ENCODE measurements at places on chromosomes 5 and 9. TPM values are rescaled to one million over a fixed set of nuclear protein-coding genes. Genes with fewer than 3 reads are reported as not detected.

The ARL14EPL gene
- not detected for total RNA-seq

The SVEP1 gene
- 5.8 TPM for total RNA-seq

The IFNA7 gene
- not detected for total RNA-seq

GRCh38 chr5:98742396-98743073, 30.9 kb upstream of the RGMB start:
- DNase-seq = no peak

- DNase-seq = no peak
Observed at GRCh38 chr5:151024440-151025249, 4.3 kb downstream of the GPX3 start.

GRCh38 chr5:72137826-72138409, 30.6 kb downstream of the MAP1B start:
- no peak for DNase-seq

DNA sequence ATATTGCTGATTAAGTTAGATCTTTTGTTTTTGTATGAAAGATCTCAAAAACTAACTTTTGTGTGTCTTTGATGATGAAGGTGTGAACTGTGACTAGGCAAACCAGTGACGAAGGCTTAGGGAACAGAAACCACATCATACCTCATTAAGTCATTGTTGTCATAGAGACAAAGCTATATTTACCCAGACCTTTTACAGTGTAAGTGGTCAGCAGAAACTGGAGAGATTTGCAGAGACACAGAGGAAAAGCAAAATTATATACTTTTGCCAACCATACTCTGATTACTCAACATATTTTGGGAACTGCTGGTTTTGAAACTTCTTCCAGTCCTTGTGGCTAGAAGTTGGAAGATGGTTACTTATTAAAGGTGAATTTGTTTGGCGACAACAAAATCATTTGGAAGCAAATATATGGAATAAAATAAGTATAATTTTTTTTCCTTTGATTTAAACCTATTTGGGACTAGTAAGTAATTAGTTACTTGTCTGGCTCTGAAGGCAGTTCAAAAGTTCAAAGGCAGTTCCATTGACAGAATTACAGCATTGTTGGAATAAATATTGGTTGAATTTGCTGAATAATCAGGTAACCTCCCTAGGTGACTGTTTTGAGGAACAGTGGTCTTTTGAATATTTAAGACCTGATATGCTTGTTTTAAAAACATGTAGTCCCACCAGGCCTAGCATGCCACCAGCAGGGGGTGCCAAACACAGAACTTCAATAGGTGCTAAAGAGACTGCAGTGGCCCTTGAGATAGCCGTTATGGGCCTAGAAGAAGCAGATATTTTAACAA, 103.8 kb downstream of the RPS23 start:
- DNase-seq = peak; percentile 72
